Aorta (tissue), 5 donors: ENCODE measurements at places on chromosomes 3 and 15. TPM values are rescaled to one million over a fixed set of nuclear protein-coding genes. Genes with fewer than 3 reads are reported as not detected.

Gene ALG1L2
- total RNA-seq: not detected

Gene KLHL40
- total RNA-seq: not detected

Gene GHRL
- total RNA-seq: 1.6 TPM

Gene CASR
- total RNA-seq: not detected

Gene WDR76
- total RNA-seq: 4.8 TPM

Gene LPCAT4
- total RNA-seq: 78.6 TPM

Gene GOLGA8S
- total RNA-seq: 1.4 TPM
